ENCODE measurements at places on chromosomes 3 and 15.

- DNase-seq: peak; percentile 18
Measured at GRCh38 chr3:107241217-107241616, 136.0 kb upstream of the CCDC54 start.

GRCh38 chr15:79433276-79433990 is 1.3 kb downstream of the MINAR1 start:
- no peak for DNase-seq

GRCh38 chr15:68433551-68433950 is 1.6 kb upstream of the ITGA11 start:
- no peak for DNase-seq

GRCh38 chr3:120908795-120909601 is 993 bp downstream of the STXBP5L start:
- no peak for DNase-seq

GRCh38 chr3:195094191-195094921 is 176.6 kb downstream of the XXYLT1 start:
- DNase-seq: peak; percentile 69

DNA sequence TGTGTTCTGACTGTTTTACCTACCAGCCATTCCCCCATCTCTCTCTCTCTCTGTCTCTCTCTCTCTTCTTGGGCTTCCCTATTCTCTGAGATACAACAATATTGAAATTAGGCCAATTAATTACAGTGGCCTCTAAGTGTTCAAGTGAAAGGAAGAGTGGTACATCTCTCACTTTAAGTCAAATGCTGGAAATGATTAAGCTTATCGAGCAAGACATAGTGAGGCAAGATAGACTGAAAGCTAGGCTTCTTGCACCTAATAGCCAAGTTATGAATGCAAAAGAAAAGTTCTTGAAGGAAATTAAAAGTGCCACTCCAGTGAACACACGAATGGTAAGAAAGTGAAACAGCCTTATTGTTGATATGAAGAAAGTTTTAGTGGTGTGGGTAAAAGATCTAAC is 21.3 kb downstream of the SNRK start:
- no peak for DNase-seq

- DNase-seq: no peak
Measured at GRCh38 chr3:16286161-16286560, 21.1 kb downstream of the OXNAD1 start.

GRCh38 chr3:9917820-9918219 is 922 bp downstream of the IL17RC start:
- no peak for DNase-seq

- DNase-seq: peak; percentile 56
Measured at GRCh38 chr15:92625251-92625980, 30.2 kb downstream of the FAM174B start.

DNA sequence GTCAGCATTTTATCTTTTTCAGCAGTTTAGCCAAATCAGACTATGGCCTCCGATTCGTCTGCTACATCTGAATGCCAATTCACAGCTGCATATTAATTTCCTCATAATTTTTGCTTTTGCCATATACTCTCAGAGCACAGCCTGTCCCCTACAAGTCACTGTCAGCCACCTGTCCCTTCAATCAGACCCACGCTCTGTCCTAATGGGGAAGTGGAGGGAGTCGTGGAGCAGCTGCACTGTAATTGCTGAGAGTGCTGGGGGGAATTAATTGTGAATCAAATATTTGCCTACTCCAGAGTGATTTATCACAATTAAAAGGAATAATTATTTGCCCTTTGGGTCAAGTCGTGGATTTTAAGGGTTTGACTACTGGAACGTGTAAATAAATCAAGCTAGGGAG is 75.5 kb downstream of the EBLN2 start:
- DNase-seq: no peak

DNA sequence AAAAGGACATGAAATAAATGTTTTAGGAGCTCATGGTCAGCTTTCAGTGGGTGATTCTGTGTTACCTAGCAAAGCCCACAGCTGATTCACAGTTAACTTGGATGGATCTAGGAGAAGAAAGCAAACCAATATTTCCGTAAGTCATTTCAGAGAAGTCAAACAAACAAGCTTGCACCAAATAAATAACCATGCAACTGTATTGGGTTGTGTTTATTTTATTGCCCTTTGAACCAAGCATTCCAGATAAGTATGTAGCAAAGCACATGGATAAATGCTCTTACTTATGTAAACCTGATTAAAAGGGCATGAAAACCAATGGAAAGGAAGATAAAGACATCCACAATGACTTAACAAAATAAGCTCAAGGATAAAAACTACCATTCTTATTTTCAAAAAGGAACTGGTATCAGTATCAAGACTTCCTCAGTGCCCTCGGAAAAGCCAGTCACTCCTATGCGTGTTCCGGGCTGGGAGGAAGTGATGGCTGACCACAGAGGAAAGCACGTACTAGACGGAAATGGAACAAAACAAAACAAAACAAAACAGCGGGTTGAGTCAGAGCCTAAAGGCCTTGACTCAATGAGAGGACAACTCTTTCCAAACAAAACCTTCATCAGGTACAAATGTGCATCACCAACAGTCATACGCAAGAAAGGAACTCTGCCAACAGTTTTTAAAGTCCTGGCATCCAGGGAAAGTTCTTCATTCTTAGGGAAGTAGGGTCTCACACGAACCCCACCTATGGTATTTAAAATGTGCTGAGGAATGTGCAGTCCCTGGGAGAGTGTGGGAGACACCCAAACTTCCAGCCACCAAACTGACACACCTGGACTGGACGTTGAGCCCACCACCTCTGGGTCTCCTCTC is 103.3 kb downstream of the SNRK start:
- DNase-seq: no peak

GRCh38 chr3:13401149-13401548 is 19.0 kb downstream of the NUP210 start:
- no peak for DNase-seq
